ENCODE measurements at places on chromosomes 11 and 22. TPM values are rescaled to one million over a fixed set of nuclear protein-coding genes. Genes with fewer than 3 reads are reported as not detected.

Gene REXO2
- total RNA-seq, result 5.1 TPM

DNA sequence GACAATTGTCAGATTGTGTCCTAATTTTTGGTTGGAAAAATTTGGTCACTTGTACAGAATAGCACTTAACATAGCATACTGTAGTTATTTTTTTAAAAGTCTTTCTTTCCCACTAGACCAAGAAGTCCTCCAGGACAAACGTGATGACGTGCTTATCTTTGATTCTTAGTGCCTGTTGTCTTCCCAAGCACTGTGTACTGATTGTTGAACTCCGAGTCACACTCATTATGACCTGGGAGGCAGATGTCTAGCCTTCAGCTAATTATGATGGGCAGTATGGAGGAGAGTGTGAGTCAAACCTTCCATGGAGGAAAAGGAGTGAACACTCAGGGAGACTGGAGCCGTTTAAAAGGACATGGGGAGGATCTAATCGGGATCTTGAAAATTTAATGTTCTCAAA is 119.8 kb downstream of the SPON1 start:
- DNase-seq, result no peak

DNA sequence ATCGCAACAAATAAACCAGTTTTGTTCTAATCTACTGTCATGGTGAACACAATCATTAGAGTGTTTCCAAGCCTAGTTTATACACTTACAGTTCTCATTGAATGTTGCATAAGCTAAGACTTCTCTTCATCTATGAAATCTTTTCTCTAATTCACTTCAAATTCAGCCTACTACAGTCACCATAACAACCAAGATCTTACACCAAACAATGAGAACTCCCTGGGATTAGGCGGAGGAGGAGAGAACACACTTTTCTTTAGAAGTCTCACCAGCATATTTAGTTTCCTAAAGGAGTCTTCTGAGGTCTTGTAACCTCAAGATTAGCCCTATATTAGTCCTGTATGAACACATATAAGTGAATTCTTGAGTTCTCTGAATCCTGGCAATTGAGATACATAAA is 1889.7 kb downstream of the LRRC4C start:
- no peak for DNase-seq

DNA sequence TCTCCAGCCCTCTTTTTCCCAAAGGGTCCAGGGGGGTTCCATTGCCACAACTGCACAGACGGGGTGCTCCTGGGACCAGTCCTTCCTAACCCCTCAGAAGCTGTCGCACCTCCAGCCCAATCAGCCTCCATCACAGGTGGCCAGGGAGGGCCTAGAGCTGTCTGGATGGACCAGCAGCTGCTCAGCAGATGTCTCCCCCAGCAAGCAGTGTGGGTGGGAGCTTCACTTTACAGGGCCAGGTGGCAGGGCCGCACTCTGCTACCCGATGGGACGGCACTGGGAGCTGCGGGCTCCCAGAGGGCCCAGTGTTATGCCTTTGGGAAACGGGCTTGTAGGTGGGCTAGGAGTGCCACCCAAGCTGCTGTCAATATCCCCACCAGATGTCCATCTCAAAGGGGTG is 120.5 kb downstream of the DSCAML1 start:
- no peak for DNase-seq

- DNase-seq, result no peak
Measured at GRCh38 chr11:9330387-9331384, 16.3 kb upstream of the TMEM41B start.

DNA sequence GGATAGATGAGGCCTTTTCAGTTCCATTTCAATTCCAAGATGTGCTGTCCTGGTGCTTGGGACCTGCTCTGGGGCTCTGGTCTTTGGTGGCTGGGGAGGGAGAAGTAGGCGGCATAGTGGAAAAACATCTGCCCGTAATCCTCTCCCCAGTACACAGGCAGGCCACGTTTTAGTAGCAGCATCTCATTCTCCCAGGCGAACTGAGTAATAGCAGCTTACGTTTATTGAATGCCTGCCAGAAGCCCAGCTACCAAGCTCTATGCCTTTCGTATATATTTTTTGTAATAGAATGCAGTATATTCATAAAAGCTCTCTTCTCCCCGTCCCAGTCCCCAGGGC is 11.4 kb downstream of the ACO2 start:
- no peak for DNase-seq
